ENCODE measurements at places on chromosomes 12 and 14. TPM values are rescaled to one million over a fixed set of nuclear protein-coding genes. Genes with fewer than 3 reads are reported as not detected.

The KRT6C gene
- not detected for total RNA-seq

The PLBD2 gene
- 35.6 TPM for total RNA-seq

The MAP3K9 gene
- total RNA-seq = 9.4 TPM

The AMN gene
- total RNA-seq = 14.9 TPM

The CLEC4C gene
- total RNA-seq = not detected

The KLRD1 gene
- 7.3 TPM for total RNA-seq

GRCh38 chr14:94045101-94045500 is 19.0 kb downstream of the OTUB2 start:
- peaks cover 11% of the 10 kb centered on the region for H3K4me1 ChIP-seq
- H3K36me3 ChIP-seq = peaks cover 64% of the 10 kb centered on the region
- H3K4me3 ChIP-seq = no peak overlapping the region
- no peaks in the 10 kb centered on the region for H3K27me3 ChIP-seq
- H3K27ac ChIP-seq = no peak overlapping the region

DNA sequence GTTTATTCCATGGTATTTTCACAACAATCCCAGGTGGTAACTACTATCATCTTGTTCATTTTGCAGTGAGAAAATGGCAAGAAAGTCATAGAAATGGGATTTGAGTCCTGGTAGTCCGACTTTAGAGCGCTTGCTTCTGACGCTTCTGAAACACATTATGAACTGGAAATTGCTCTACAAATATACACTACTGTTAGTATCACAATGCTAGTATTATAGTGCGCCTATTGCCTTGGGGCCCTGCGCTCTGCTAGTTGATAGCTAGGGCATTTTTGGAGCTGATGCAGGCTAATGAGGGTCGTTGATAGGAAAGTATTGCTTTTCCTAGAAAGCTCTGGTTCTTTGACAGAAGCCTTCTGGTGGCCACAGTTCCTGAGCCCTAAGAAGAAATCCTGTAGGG is 61.0 kb downstream of the ETV6 start:
- H3K27ac ChIP-seq = no peak overlapping the region
- no peak overlapping the region for H3K4me3 ChIP-seq
- DNase-seq = no peak
- H3K27me3 ChIP-seq = no peaks in the 10 kb centered on the region

DNA sequence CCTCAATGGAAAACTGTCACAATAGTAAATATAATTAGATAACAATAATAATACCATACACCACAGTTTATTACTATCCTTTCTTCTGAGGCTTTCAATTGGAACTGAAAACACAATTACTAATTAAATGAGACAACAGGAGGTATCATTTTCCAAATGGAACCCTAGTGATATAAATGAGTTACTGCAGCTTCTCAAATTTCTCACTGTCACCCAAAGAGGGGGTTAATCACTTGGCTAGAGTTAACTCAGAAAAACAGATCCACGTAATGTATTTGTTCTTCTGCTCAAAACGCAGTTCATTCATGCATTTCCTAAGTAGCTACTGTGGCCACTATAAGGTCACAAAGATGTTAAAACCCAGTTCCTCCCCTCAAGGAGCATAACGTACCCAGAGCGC is 120.9 kb upstream of the FOXN3 start:
- DNase-seq = no peak
- H3K4me3 ChIP-seq = no peak overlapping the region
- no peaks in the 10 kb centered on the region for H3K4me1 ChIP-seq
- H3K36me3 ChIP-seq = no peaks in the 10 kb centered on the region
- no peaks in the 10 kb centered on the region for H3K27me3 ChIP-seq
- H3K27ac ChIP-seq = no peak overlapping the region

- no peak overlapping the region for H3K4me3 ChIP-seq
- H3K27ac ChIP-seq = peak overlapping the region; percentile 39
- H3K27me3 ChIP-seq = no peaks in the 10 kb centered on the region
- no peaks in the 10 kb centered on the region for H3K36me3 ChIP-seq
- H3K4me1 ChIP-seq = peaks cover 19% of the 10 kb centered on the region
Measured at GRCh38 chr14:50961605-50962221, 17.4 kb upstream of the PYGL start.

DNA sequence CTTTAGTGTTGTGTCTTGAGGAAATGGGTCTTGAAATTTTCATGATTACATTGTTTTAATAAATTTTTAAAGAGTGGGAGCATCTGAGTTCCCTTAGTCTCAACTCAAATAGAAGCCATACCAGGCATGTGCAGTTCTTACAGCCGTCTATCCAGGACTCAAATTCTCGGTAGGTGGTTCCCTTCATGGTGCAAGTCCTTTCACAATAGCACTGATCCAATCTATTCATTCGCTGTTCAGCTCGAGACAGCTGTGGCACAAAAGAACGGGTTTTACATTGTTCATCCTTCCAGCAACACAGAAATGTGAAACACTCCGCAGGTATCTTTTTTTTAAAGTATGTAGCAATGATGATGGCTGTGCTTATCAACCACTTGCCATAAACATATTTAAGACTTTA is 100.2 kb downstream of the NELL2 start:
- no peaks in the 10 kb centered on the region for H3K27me3 ChIP-seq
- no peak overlapping the region for H3K27ac ChIP-seq
- DNase-seq = no peak

DNA sequence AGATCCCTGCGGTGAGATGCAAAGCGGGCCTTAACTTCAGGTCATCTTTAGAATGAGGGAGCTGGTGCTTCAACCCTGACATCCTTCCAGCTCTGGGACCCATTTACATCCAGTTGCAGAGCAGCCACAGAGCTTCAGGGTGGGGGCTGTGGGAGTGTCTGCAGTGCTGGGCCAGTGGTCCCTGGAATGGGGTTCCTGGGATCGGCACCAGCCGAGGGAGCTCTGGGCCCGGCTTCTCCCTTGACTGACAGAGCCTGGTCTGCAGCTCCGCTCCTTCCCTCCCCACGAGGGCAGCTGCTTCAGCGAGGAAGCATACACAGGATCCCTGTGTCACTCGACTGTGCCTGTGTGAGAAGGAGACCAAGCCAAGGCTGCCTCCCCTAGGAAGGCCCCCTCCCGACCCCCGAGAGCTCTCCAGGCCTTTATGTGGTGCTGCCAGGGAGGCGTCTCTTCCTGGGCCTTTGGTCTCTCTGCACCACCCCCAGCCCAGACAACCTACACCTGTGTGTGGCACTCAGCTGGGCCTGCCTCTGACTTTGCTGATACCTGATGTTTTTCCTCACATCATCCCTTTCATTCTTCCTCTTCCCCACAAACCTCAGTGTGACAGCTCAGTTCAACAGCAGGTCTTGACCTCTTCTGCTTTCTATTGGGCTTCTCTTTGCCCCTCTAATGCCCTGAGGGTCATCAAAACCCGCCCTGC is 48.1 kb upstream of the RIN3 start:
- no peak overlapping the region for H3K4me3 ChIP-seq
- DNase-seq = no peak
- peak overlapping the region; percentile 62 for H3K27ac ChIP-seq
- H3K27me3 ChIP-seq = no peaks in the 10 kb centered on the region
- no peaks in the 10 kb centered on the region for H3K36me3 ChIP-seq
- peaks cover 14% of the 10 kb centered on the region for H3K4me1 ChIP-seq

DNA sequence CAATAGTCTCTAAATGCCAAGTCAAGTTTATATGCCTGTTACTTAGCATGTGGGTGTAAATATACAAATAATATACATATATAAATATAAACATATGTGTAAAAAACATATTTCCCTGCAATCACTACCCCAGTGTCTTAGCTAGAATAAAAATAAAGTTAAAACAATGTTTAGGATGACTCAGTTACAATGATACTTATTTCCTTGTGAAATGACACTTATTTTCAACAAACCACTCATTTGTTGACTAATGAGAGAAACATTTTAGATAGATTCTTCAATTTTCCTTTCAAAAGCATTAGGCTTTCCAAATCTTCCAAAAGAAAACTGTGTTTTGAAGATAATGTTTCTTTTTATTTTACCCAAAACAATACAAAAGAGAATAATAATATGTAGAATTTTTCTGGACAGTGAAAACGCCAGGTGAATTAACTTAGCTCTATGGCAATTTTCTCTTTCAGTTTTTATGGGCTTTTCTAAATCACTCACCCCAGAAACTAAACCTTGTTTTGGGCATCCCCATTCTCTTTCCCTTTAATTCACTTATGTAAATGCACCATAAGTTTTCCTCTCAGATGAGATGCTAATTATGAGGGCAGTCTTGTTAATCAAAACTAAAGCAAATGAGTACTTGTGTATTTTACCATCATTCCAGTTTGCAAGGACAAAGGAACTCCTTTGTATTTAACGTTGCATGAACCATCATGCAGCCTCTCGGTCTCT is 465.9 kb downstream of the BCAT1 start:
- DNase-seq = no peak
- H3K27ac ChIP-seq = no peak overlapping the region
- no peaks in the 10 kb centered on the region for H3K27me3 ChIP-seq
- H3K4me3 ChIP-seq = no peak overlapping the region
- H3K36me3 ChIP-seq = no peaks in the 10 kb centered on the region
- H3K4me1 ChIP-seq = no peaks in the 10 kb centered on the region

Data from upper lobe of left lung (tissue), 6 donors.